ENCODE measurements at places on chromosomes 4 and X. TPM values are rescaled to one million over a fixed set of nuclear protein-coding genes. Genes with fewer than 3 reads are reported as not detected.

The DHRSX gene
- total RNA-seq: 19.3 TPM

DNA sequence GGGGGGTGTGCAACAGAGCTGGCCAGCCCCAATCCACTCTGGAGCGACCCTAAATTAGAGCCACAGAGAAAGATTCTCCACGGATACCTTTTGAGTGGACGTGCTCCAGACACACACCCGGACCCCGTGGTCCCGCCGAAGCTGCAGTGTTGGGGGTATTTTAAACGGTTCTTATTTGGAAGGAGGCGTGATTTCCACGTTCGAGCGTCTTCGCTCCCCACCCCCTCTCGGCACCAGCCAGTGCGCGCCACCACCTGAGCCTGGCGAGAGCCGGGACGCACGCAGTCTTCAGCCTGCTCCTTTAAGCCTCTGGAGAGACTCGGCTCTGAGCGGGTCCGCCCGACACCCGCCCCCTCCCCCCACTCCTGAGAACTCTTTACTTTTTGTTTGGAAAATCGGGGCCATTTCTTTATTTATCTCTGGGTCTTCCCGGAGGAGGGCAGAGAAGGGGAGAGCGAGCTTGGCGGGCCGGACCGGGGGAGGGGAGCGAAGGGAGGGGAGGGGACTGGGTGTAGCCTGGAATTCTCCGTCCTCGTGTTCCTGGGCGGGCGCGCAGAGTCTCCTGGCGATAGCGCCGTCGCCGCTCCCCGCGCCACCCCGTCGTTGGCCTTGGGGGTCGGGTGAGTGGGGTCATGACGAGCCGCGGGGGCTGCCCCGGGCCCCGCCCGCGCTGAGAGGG is 668 bp upstream of the PTCHD1 start:
- DNase-seq: peak; percentile 59

The CFAP47 gene
- 0.20 TPM for total RNA-seq

The ATP8A1 gene
- 17.5 TPM for total RNA-seq

- no peak for DNase-seq
Observed at GRCh38 chr4:37393321-37393720, 148.8 kb downstream of the NWD2 start.

The SMIM10L2A gene
- total RNA-seq: 0.14 TPM

- DNase-seq: peak; percentile 48
Observed at GRCh38 chrX:118974908-118975671, 672 bp downstream of the LONRF3 start.

GRCh38 chrX:68994135-68994890 is 165.5 kb downstream of the EFNB1 start:
- DNase-seq: no peak

The HMGN5 gene
- total RNA-seq: 0.78 TPM

DNA sequence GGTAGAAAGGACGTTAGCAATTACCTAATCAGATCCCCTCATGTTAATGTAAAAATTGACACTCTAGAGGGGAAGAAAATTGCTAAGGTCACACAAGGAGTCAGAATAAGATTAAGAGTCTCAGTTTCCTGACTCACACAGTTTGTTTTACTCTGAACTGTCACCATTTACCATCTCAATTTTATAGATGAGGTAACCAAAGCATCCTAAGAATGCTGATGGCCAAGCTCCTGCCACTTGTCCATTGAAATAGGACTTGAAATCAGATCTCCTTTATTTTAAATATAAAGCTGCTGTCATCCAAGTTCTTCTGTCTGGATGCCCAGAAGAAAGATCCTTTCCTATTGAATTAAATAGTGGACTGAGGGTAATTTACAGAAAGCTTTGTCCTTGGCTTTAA is 114.8 kb upstream of the VAMP7 start:
- DNase-seq: no peak

GRCh38 chrX:16882702-16883486 is 12.7 kb upstream of the RBBP7 start:
- peak; percentile 59 for DNase-seq

DNA sequence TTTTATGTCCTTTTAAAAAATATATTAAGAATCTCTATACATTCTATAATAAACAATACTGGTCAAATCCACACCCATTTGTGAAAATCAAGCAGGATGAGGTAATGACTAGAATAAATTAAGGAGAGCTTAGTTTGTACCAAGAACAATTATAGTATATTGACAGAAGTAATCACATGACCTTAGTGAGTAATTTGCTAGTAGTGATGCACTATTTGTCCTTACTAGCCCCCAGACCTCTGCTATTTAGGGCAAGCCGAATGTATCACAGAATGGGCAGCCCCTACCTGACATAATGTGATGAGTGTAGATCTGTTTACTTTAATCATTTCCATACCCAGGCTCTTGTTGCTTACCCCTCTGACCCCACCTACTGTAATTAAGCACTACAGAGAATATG is 15.8 kb downstream of the ATP1B4 start:
- no peak for DNase-seq

- no peak for DNase-seq
Observed at GRCh38 chr4:87327136-87327535, 4.5 kb upstream of the HSD17B13 start.

GRCh38 chrX:51860679-51861078 is 32.7 kb upstream of the MAGED1 start:
- DNase-seq: no peak

GRCh38 chrX:72262077-72262476 is 15.0 kb downstream of the RPS4X start:
- DNase-seq: no peak

DNA sequence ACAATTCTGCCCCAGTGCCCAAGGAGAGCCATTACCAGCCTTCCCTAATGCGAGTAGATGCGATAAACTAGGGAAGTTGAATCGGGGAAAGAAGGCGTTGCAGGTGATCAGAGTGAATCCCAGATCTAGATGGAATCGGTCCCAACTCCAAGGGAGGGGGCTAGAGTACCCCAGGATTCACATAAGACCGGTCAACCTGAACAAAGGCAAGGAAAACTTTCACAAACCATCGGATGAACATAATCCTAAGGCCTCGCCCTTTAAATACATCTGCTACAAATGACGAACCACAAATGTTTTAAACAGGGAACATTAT is 11.2 kb upstream of the ZCCHC13 start:
- DNase-seq: no peak

The TBCK gene
- total RNA-seq: 14.1 TPM

- DNase-seq: no peak
Observed at GRCh38 chrX:30931920-30932319, 42.9 kb upstream of the TAB3 start.

DNA sequence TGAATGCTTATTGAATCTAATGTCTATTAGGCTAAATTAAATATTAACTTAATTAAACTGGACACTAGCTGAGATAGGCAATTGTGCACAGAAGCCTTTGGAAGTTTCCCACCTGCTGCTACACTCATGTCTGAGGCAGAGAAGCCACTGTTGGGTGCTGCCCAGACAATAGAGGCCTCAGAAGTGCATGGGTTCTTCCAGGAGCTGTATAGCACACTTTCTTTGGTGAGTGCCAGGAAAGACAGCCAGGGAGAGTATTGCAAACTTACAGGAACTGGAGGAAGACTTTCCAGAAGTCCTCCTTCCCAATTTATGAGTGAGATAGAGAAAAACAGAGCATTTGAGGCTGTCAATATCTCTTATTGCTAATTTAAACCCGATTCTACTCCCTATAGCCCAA is 89.9 kb downstream of the GPAT3 start:
- no peak for DNase-seq

GRCh38 chr4:115272594-115272993 is 159.2 kb upstream of the NDST4 start:
- no peak for DNase-seq

The CTAG2 gene
- total RNA-seq: not detected

GRCh38 chr4:174058846-174059245 is 224.6 kb downstream of the FBXO8 start:
- DNase-seq: no peak

The ADH7 gene
- not detected for total RNA-seq

GRCh38 chr4:56531823-56532222 is 26.2 kb downstream of the ARL9 start:
- DNase-seq: no peak

The CXCL8 gene
- 0.21 TPM for total RNA-seq

The TIMM8A gene
- 13.9 TPM for total RNA-seq

The SOD3 gene
- total RNA-seq: 3.8 TPM

DNA sequence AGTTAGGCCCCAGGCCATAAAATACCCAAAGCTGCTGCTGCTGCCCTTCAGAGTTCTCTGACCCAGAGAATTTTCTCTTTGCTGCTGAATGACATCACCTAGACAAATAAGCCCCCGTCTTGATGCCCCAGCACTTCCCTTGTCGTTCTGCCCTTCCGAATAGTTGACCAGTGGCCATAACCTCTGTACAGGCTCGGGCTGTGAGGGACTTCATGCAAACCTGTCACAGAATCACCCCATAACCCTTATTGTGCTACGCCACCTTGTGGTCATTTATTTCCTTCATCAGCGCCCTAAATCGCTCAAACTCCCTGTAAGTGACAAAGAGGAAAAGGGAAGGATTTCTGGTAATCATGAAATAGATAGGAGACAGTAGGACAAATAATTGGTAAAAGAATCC is 18.8 kb downstream of the SPACA5 start:
- no peak for DNase-seq

GRCh38 chr4:119537586-119537985 is 91.0 kb downstream of the PDE5A start:
- no peak for DNase-seq

The NPNT gene
- 0.98 TPM for total RNA-seq

DNA sequence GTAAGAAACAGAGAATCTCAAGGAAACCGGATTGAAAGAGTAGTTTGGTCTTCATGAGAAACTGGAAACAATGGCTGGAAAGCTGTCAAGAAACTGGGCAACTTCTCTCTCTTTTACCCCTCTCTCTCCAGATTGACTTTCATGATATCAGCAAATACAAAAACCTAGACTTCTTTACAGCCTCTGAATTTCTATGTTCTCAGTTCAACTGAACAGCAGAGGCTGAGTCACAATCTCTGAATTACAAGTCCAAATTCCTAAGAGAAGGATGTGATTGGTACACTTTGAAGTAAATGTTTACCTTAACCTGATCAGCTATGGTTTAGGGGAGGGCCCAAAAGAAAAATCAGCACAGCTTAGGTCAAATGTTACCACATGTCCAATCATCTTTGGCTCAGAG is 974.9 kb downstream of the RPA4 start:
- DNase-seq: no peak

DNA sequence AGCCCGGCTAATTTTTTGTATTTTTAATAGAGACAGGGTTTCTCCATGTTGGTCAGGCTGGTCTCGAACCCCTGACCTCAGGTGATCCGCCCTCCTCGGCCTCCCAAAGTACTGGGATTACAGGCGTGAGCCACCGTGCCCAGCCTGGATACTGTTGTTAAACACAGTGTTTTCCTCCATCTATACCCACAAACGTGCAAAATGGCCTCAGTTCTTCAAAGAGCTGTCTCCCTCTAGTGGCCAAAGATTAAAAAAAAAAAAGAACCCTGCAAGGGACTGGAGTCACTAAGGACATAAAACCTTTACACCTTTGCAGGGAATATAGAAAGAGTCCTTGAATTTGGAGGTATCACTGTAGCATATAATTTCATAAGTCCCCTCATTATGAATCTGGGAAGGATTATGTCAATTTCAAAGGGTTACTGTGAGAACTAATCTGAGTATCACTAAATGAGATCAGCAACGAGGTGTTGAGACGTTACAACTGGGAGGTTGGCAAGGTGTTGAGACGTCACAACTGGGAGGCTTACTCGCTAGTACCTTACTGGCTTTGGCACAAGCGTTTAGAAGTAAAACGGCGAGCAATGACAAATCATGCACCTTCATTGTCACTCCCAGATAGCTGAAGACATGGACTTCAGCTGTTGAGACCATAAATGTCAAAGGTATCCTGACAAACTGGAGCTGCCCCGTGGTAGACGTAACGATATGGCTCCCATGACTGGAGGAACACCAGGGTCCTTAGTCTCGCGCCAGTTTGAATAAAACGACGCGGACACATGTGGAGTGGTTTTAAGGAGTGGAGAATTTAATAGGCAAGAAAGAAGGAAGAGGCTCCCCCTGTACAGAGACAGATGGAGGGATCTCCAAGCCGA is 33.4 kb upstream of the ENPP6 start:
- DNase-seq: no peak

DNA sequence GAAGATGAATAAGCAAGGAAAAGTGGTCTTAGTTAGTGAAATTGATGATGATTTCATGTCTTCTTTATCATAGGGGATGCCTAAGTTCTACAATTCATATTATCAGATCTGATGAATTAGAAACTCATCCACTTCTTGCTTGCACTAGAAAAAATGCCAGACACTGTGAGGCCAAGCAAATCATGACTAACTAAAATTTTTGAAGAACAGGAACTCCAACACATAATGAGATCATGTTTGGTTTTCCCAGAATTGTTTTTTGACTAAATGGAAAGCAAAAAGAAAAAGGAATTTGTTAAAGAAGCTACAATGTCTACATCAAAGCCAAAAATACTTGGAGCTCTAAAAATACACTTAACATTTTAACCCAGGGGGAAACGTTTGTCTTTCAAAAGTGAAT is 120.4 kb downstream of the ARSF start:
- DNase-seq: no peak

- no peak for DNase-seq
Observed at GRCh38 chr4:70654605-70655011, 11.7 kb downstream of the JCHAIN start.

- no peak for DNase-seq
Observed at GRCh38 chr4:149923736-149924135, 108.1 kb upstream of the IQCM start.
